Muscle of leg (tissue), 16 donors: ENCODE measurements at places on chromosomes 12 and 14.

DNA sequence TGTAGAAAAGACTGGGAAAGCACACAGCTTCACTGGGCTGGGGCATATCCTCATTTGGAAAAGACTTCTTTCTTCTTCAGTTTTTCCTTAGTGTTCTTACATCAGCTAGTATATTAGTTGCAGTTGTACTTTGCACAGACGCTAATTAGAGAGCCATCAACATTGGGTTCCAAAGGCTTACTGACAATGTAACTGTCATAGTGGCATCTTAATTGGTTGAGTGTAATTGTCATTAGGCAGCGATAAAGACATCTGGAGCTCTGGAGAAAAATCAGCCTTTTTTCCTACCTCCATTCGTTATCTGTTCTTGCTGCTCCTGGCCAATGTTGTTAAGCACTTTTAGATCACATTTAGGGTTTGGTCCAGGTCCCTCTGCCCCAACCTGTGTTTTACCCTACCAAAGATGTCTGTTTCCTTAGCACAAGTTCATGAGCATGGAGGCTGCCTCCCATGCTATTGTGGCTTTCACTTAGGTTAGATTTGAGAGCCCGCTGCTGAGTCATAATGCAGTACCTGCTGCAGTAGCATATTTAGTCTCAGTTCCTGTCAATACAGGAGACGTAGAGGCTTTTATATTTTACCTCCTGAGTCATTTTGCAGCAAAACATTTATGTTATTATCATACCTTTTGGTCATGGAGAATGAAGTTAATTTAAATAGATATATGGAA, 49.2 kb downstream of the FBXW8 start:
- no peak for DNase-seq

DNA sequence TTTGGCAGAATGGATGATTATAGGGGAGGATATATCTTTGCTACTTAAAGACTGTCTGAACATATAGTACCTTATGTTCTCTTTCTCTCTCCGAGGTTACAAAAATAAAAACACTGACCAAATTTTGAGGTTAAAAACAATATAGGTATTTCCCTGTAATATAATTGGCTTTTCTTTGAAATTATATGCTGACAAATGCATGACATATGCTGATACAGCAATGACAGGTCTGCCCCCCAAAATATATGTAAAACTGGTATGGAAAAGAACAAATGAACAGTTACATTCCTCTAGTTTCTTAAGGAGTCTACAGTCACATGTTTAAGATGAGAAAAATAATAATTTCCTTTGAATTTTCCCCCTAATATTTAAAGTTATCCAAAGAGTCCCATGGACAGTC, 405.7 kb downstream of the SOX5 start:
- no peak for DNase-seq

- peak; percentile 62 for DNase-seq
These were observed 138.5 kb downstream of the ANO2 start for GRCh38 chr12:5806371-5807089.

DNA sequence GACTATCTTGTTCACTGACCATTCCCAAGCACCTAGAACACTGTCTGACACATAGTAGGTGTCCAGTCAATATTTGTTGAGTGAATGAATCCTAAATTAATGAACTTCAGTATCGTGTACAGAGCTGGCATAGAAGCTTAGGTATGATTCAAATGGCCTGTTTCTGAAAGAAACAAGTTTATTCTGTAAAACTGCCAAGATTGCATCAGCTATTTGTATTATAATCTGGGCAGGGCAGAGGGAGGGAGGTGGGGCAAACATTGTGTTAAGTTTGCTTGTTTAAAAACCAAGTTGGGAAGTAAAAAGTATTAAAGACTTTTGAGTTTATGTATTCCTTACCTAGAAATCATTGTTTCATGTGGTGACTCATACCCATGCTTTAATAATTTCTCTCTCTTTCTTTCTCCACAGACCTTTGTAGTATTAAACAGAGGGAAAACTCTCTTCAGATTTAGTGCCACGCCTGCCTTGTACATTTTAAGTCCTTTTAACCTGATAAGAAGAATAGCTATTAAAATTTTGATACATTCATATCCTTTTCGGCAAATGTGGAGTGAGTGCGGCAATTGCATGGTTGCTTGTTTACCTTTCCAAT, 92.8 kb downstream of the SCN8A start:
- no peak for DNase-seq

GRCh38 chr14:60092526-60092920, 800 bp downstream of the PCNX4 start:
- DNase-seq: peak; percentile 78

DNA sequence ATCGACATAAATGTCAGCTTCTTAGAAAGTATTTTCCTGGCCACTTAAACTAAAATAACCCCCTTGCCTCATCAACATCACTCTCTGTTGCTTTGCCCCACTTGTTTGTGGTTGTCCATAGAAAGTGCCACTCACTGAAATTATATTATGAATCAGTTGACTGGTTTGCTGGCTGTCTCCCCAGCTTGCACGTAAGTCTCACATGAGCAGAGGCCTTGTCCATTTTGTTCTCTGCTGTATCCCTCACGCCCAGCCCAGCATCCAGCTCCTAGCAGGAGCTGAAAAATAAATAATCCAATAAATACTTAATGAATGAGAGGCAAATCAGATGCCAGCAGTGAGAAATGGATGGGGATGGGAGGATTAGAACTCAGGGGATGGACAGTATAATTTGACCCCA, 159.3 kb downstream of the KSR2 start:
- no peak for DNase-seq

GRCh38 chr12:109156586-109156985, 40.2 kb downstream of the ACACB start:
- DNase-seq: no peak
